ENCODE measurements at places on chromosomes 2 and 18. TPM values are rescaled to one million over a fixed set of nuclear protein-coding genes. Genes with fewer than 3 reads are reported as not detected.

DNA sequence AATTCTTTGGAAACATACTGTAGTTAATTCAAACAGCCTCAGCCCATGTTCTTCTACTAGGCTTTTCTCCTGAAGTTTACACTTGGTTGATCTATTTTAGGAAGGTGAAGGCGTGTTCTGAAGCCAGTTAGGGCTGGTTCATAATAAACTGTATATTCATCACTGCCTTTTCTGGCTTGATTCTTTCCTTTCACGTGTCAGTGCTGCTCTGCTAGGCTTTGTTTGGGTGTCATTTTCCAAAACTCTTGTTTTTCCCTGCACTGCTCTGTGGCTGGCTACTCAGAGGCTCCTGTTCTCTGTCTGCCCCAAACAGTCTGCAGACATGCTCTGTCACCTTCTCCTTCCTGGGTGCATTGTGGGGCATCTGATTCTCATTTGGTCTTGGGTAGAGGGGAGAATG is 136.1 kb downstream of the PARD3B start:
- DNase-seq = no peak

DNA sequence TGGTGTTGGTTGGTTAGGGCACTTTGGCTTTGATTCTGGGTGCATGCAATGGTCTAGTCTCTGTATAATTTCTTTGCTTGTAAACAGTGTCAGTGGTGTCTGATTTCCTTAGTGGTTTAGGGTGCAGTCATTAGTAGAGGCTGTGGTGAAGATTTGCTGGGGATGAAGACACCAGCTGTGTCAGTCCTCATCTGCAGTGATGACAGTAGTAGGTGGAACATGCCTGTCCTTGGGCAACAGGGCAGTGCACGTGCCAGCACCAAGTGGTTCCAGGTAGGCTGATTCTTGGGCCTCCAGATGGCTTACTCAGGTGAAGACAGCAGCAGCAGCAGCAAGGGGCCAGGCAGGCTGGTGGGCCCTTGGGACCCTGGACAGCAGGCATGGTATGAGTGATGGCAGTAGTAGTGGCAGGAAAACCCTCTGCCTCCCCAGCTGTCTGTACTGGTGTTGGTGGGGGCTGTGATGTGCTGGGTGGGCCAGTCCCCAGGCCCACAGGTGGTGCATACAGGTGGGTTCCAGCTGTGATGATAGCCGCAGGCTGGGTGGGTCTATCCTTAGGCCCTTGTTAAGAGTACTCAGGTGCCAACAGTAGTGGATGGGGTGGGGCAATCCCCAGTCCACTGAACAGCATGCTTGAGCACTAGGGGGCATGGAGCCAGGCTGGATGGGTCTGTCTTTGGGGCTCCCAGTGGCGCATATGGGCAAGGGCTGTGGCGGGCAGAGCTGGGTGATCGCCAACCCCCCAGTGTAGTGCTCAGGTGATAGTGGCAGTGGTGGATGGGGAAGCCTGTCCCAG is 140.7 kb upstream of the THUMPD2 start:
- DNase-seq = no peak

DNA sequence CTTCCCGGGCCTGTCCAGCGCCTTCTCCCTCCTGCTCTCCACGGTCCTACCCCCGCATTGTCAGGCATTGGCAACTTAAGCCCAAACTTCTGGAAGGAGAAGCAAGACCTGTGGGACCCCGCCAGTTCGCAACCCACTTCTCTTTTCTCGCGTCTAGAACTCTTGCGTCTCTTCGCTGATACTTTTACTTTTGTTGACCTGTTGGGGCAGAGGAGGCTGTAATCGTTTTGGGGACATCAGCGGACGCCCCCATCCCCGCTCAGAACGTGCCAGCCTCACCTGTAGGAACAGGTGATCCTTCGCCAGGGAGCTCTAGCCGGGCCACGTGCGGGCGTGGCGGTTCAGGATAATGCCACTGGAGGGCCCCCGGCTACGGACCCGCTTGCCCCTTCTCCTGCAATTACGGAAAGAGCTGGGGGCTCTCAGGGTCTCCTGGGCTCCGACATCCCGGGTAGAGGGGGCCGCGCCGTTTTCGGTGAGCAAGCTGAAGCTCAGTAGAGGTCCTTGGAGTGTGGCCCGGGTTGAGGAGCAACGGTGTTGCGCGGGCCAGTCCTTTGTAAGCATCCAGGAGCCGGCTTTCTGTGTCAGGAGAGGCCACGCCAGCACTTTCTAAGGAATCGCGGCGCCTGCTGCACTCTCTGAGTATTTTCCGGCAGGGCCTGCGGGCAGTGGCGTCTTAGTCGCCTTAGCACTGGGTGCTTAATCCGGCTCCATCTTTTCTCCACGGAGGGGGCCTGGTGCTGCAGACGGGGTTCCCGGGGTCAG is 1.6 kb downstream of the MTCL1 start:
- DNase-seq = no peak

Gene TEX261
- 58.8 TPM for total RNA-seq

Gene GALNT13
- 0.40 TPM for total RNA-seq

Gene AQP12A
- 20.5 TPM for total RNA-seq

Gene MARCHF4
- total RNA-seq = 0.58 TPM

Data from colonic mucosa (tissue), 4 donors.